Activated CD4-positive, alpha-beta T cell treated with anti-CD3 and anti-CD28 coated beads, Interleukin-2, Interleukin-4, amounts not matched to agents 100 ng/mL and 50 ng/mL, durations not matched to agents 16 hours and 8 hours (primary cell): ENCODE measurements at places on chromosomes 6 and 20.

GRCh38 chr6:166304106-166304505 lies 4.1 kb downstream of the PRR18 start:
- DNase-seq: no peak

DNA sequence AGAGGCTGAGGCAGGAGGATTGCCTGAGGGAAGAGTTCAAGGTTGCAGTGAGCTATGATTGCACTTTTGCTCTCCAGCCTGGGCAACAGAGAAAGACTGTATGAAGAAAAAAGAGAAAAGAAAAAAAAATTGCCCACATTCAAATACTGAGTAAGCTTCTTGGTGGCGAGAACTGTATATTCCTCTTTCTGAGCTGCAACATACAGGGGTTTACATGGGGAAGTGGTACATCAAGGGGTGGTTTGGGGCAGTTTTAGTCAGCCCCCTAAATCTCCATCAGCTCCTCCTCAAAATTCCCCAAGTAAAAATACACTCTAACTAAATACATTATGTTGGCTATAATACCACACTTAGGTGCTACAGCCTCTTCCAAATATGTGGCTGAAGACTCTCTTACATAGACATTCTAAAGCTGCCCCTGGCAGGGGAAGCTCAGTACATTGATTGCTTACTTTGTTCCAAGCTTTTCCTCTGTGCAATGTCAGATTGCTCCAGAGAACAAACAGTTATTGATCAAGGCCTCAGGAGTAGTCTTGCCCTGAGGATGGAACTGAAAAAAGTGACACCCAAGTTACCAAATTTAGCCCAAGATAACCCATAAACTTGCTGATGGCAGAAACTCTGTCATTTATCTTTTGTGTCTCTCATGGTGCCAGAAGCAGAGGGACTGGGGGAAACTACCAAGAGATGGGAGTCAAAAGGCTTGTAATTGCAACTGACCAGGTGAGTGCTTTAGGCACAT lies 107.4 kb upstream of the RIPOR2 start:
- no peak for DNase-seq

- DNase-seq: no peak
Observed at GRCh38 chr6:54716010-54716409, 130.6 kb upstream of the FAM83B start.

GRCh38 chr6:37615564-37616340 lies 81.9 kb downstream of the MDGA1 start:
- no peak for DNase-seq
